ENCODE measurements at places on chromosomes 11 and 22.

- no peak for DNase-seq
Observed at GRCh38 chr11:44065161-44065661, 859 bp upstream of the ACCS start.

DNA sequence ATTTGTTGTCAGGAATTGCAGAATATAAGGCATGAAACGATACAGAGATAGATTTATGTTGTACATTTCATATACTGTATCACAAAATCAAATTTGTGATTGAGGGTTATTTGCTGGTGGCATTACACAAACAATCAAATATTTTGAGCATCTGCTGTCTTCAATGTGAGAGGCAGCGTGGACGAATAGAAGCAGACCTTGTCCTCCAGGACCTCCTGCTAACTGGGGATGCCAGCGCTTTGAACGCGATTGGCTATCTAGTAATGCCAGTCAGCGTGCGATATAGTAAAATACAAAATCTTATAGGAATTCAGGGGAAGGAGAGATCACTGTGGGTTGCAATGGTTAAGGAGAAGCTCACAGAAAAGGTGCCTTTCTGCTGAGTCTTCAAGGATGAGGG is 631 bp upstream of the SNX19 start:
- no peak for DNase-seq

DNA sequence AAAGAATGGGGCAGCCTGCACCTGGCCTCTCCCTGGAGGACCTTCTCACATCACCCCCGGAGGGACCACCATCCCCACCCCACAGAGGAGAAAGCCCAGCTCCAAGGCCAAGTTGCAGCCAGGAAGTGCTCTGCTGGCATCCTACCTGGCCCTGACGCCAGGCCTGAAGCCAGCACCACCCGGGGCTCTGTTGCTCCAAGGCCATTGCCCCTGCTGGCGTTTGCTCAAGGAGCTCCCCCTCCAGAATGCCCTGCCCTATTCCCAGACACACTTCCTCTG is 10.2 kb downstream of the RTN4R start:
- no peak for DNase-seq

DNA sequence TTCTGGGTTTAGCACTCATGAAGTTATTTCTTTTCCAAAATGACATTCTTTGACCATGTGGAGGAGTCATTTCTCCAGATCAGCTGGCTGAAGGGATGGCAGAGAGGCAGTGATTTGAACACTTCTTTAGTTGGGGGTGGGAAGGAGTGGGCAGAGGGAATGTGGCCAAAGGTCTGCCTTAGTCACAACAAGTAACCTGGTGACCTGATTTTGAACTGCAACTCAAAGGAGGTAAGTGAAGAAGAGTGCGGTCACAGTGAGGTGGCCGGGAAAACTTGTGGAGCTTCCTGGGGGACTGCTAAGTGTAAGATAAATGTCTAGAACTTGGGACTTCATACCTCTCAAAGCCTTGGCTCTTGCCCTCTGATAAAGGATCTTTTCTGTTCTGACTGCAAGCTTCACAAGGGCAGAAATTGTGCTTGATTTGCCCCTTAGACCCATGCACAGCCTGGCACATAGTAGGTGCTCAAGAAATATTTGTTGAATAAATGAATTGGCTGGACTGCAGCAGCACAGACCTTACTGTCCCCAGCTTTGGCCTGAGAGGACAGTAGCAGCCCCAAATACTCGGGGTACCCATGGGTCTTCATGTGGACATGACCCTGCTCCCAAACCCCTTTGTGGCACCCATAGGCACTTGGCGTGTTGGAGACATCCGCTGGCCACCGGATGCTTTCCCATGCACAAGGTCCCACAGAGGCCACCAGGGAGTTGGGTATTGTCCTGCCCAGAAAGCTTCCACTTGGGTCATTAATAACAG is 99.0 kb upstream of the ALX4 start:
- no peak for DNase-seq

- no peak for DNase-seq
Observed at GRCh38 chr22:24201681-24202614, 20.7 kb downstream of the SUSD2 start.

GRCh38 chr22:35739076-35739930 is 21.6 kb downstream of the APOL5 start:
- no peak for DNase-seq

DNA sequence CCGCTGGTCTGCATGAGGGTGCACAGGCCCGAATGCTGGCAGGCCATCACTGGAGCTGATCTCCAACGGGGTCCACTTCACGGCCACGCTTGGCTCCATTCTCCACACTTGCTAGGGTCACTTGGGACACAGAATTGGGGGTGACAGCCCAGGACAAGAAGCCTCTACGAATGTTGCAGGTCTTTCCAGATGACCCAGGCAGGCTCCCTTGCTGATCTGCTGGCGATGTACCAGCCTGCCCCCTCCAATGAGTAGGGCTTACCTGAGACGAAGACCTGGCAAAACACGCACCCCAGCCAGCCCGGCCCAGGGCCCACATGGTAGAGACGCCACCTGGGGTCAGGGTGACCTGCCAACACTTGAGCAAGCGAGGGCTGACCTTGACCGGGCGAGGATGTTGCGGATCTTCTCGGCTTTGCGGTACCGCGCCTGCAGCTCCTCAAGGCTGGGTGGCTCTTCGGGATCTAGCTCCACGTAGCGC is 44.9 kb downstream of the C11orf58 start:
- no peak for DNase-seq

DNA sequence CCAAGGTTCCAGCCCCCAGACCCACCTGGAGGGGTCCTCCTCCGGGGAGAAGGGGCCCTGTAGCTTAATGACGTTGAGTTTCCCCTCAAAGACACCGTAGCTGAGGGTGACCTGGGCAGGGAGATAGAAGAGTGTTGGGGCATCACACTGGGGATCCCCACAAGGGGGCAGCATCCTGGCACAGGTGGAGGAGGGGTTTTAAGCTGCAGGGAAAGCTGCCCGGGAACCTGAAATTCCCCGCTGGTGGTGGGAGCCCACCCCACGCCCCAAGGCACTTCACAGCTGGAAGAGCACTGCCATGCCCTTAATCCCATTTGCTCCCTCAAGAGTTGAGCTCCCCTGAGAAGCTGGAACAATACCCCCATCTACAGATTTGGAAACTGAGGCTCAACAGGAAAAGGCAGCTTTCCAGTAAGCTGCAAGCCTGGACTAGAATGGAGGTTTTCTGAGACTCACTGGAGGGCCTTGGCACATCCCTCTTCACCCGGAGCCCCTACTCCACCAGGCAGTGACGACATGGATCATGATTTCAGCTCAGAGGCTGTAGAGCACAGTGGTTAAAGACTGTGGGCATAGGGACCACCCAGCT is 13.7 kb downstream of the MFNG start:
- DNase-seq, result no peak

GRCh38 chr22:37740455-37741311 is 43.8 kb downstream of the TRIOBP start:
- DNase-seq, result no peak

- peak; percentile 34 for DNase-seq
Observed at GRCh38 chr22:49935561-49935960, 17.1 kb downstream of the CRELD2 start.

- DNase-seq, result no peak
Observed at GRCh38 chr11:12754582-12755234, 80.5 kb downstream of the TEAD1 start.

- DNase-seq, result peak; percentile 49
Observed at GRCh38 chr11:63592975-63593395, 21.2 kb downstream of the PLAAT3 start.

DNA sequence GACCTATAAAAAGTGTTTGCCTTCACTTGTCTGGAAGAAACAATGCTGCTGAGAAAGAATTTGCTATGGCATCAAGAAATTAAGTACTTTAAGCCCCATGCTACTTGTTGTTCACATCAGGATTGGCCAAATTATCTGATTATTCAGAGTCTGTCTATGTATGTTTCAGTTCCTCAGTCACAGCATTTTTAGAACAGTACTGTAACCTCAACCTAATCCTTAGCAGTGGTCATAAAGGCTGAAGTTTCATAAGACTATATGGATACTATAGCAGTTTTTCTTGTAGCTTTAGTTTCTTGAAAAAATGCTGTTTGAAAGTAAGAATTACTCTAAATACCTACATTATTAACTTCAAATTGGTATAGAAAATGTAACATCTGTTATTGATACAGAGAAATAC is 153.9 kb downstream of the INSC start:
- no peak for DNase-seq

DNA sequence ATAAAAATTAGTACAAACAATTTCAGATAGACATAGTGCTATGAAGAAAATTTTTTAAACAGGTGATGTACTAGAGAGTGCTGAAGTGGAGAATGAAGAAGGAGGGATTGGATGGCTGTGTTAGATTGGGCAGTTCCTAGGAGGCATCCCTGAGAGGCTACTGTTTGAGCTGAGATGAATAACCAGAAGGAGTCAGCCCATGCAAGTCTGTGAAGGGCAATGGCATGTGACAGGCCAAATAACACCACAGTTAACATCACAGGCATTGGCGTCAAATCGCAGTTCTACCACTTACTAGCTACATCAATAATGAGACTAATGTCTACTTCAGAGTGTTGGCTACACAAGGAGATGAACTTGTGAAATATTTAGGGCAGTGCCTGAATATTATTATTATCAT is 35.4 kb downstream of the HORMAD2 start:
- peak; percentile 17 for DNase-seq

GRCh38 chr11:27882066-27882697 is 181.9 kb upstream of the BDNF start:
- peak; percentile 24 for DNase-seq

- DNase-seq, result peak; percentile 48
Observed at GRCh38 chr11:5596607-5597201, at the start of gene TRIM6. TSS of gene TRIM6 (plus strand) at chr11:5596637. CDS start at chr11:5596898, 261 bp downstream.

DNA sequence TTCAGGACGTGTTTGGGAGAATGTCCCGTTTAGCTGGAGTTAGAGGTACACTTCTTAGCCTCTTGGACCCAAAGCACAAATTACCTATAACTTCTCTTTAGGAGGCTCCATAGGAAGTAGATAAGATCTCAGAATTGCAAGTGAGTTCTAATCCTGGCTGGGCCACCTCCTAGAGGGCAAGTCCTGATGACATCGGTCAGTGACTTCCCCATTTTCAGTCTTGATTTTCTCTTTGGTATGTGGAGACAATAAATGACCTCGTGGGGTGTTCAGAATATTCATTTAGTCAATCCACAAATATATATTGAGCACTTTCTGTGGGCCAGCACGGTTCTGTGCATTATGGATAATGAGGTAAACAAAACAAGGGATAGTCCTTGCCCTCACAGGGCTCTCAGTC is 208.6 kb downstream of the CWF19L2 start:
- DNase-seq, result no peak

- no peak for DNase-seq
Observed at GRCh38 chr22:23047742-23048141, 22.6 kb upstream of the GNAZ start.

- peak; percentile 91 for DNase-seq
Observed at GRCh38 chr22:44351685-44352377, 39.1 kb upstream of the SHISAL1 start.

DNA sequence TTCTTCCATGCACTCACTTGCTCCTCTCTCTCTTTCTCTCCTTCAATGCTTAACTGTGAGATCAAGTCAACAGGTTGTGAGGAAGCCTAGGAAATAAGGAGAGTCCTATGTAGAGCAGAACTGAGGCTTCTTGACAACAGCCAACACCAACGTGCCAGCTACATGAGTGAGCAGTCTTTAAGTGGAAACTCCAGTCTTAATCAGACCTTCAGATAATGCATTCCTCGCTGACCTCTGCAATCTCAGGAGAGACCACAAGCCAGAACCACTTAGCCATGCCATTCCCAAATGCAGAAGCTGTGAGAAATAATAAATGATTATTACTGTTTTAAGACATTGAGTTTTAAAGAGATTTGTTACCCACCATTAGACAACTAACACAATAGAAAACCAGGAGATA is 6.1 kb upstream of the TEAD1 start:
- no peak for DNase-seq

GRCh38 chr11:5605849-5606248 is 9.4 kb downstream of the TRIM6 start:
- DNase-seq, result peak; percentile 67

- DNase-seq, result no peak
Observed at GRCh38 chr11:128719556-128719824, 25.6 kb downstream of the FLI1 start.

- no peak for DNase-seq
Observed at GRCh38 chr22:36292823-36293530, 40.0 kb downstream of the APOL1 start.

GRCh38 chr11:96055706-96056387 is 131.9 kb upstream of the MTMR2 start:
- peak; percentile 83 for DNase-seq

GRCh38 chr22:38860283-38861169 is 11.5 kb downstream of the CBX6 start:
- DNase-seq, result no peak

DNA sequence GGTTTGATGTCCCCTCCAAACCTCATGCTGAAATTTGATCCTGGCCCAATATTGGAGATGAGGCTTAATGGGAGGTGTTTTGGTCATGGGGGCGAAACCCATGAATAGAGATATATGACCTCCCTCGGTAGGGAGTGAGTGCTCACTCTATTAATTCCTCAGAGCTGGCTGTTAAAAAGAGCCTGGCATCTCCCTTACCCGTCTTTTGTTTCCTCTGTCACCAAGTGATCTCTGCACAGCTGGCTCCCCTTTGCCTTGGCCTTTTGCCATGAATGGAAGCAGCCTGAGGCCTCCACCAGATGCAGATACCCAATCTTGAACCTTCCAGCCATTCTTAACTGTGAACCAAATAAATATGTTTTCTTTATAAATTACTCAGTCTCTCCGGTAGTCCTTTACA is 4.5 kb upstream of the CCDC81 start:
- no peak for DNase-seq

DNA sequence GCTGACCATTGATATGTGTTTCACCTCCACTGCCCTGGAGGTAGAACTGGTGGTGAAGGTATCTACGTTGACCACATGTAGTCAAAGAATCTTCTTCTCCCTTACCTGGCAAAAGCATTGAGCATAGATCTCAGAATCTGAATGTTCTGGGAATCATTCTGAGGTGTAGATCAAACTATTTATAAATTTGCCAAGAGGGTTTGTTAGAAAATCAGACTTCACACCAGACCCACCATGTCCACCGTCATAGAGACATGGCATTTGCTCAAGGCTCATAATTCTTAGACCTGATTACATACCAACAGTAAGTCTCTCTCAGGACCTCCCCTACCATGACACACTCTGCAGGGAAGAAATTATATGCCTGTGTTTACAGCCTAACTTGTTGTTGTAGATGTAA is at the start of gene OR8B2:
Gene OR8B2, minus strand, starts transcription at position 101 of the 400 bp plus-strand sequence. CDS start 1,156 bp downstream, outside the sequence.
- no peak for DNase-seq

- no peak for DNase-seq
Observed at GRCh38 chr11:67691149-67691548, 16.7 kb upstream of the ALDH3B2 start.

DNA sequence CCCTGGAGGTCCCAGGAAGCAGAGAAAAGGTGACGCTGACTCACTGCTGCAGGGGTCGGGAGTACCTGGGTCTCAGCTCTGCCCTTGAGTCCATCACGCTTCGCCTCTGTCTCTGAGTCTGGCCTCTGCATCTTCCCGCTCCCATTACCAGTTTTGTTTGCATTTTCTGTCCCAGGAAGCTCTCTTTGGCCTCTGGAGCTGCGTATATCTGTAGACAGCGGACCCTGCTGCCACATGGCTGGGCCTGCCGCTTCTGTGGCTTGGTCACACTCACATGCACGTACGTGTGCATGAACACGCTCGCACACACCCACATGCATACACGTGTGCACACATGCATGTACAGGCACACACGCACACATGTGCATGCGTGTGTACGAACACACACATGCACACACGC is 20.8 kb upstream of the APOBEC3A start:
- no peak for DNase-seq

GRCh38 chr11:45145379-45146071 is 914 bp upstream of the PRDM11 start:
- peak; percentile 61 for DNase-seq

GRCh38 chr11:67034350-67034749 is 11.4 kb downstream of the SYT12 start:
- DNase-seq, result no peak
